Daoy (cell line): ENCODE measurements at places on chromosomes 4 and X. TPM values are rescaled to one million over a fixed set of nuclear protein-coding genes. Genes with fewer than 3 reads are reported as not detected.

CENPVL1 gene
- total RNA-seq: 0.34 and 1.2 TPM in 2 replicates

TRIM60 gene
- total RNA-seq: not detected in 2 replicates

MAGEH1 gene
- 21.3 and 24.4 TPM in 2 replicates for total RNA-seq

EDA2R gene
- total RNA-seq: 0.40 TPM in 1 of 2 replicates, not detected in the other

DHX15 gene
- 174 and 194 TPM in 2 replicates for total RNA-seq

CCDC158 gene
- not detected in 2 replicates for total RNA-seq

POLA1 gene
- total RNA-seq: 17.3 and 19.9 TPM in 2 replicates

GRIA2 gene
- 0.17 TPM in 1 of 2 replicates, not detected in the other for total RNA-seq

MAGEC1 gene
- total RNA-seq: 3.9 and 6.7 TPM in 2 replicates

S100G gene
- total RNA-seq: not detected in 2 replicates

SLIT2 gene
- 0.29 and 0.39 TPM in 2 replicates for total RNA-seq

ITGB1BP2 gene
- total RNA-seq: 0.65 and 1.3 TPM in 2 replicates

MED28 gene
- total RNA-seq: 4.4 and 5.0 TPM in 2 replicates

TLR2 gene
- not detected in 2 replicates for total RNA-seq

GLA gene
- 74.7 and 78.8 TPM in 2 replicates for total RNA-seq

PCDH18 gene
- 1.5 and 2.6 TPM in 2 replicates for total RNA-seq

DDX53 gene
- total RNA-seq: 1.3 and 1.7 TPM in 2 replicates

LGI2 gene
- total RNA-seq: 0.03 and 0.06 TPM in 2 replicates

FHL1 gene
- 27.1 and 32.2 TPM in 2 replicates for total RNA-seq

KIT gene
- total RNA-seq: not detected in 2 replicates

AFF2 gene
- 0.06 TPM in 1 of 2 replicates, not detected in the other for total RNA-seq

HSFX1 gene
- total RNA-seq: 0.17 and 1.3 TPM in 2 replicates

CTAG2 gene
- 3.8 and 13.4 TPM in 2 replicates for total RNA-seq

CRLF2 gene
- 0.46 TPM in 1 of 2 replicates, not detected in the other for total RNA-seq

MAGEB1 gene
- 30.3 and 39.3 TPM in 2 replicates for total RNA-seq

XPNPEP2 gene
- total RNA-seq: not detected in 2 replicates

TSPAN7 gene
- total RNA-seq: 0.63 TPM in 1 of 2 replicates, not detected in the other

PABPC5 gene
- 0.27 TPM in 1 of 2 replicates, not detected in the other for total RNA-seq

BCORL1 gene
- 0.54 and 0.63 TPM in 2 replicates for total RNA-seq

PIR gene
- total RNA-seq: 42.0 and 44.9 TPM in 2 replicates

HMX1 gene
- 2.7 and 5.0 TPM in 2 replicates for total RNA-seq

UTP3 gene
- total RNA-seq: 15.7 and 20.0 TPM in 2 replicates

PCYT1B gene
- 6.4 and 10.3 TPM in 2 replicates for total RNA-seq

GAGE12E gene
- not detected in 2 replicates for total RNA-seq

ACTRT1 gene
- total RNA-seq: not detected in 2 replicates

FAM120C gene
- 9.2 and 12.3 TPM in 2 replicates for total RNA-seq

GPRIN3 gene
- 0.03 TPM in 1 of 2 replicates, not detected in the other for total RNA-seq

TMPRSS11B gene
- not detected in 2 replicates for total RNA-seq

PARM1 gene
- total RNA-seq: 0.63 TPM in 1 of 2 replicates, not detected in the other

LRP2BP gene
- total RNA-seq: 0.03 and 0.29 TPM in 2 replicates

DCAF4L1 gene
- 0.12 and 0.23 TPM in 2 replicates for total RNA-seq
